ENCODE measurements at places on chromosomes 6 and 20.

- DNase-seq: peak; percentile 85
Measured at GRCh38 chr6:137233911-137234863, 15.0 kb upstream of the IFNGR1 start.

DNA sequence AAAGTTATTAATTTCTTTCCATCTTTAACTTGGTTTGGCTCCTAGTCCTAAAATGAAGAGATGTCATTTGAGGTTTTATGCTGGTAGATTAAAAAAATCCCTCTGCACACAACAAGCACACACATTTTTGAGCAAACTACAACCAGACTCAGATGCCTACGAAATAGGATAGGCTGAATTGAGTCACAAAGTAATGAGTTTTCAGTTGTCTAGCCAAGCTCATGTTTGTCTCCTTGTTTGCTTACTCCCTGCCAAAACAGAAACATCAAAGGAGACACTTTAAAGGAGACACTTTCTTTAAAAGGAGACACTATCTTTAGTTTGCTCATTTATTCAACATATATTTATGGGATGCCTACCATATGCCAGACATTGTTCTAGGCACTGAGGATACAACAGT lies 56.2 kb downstream of the TPBG start:
- DNase-seq: no peak

DNA sequence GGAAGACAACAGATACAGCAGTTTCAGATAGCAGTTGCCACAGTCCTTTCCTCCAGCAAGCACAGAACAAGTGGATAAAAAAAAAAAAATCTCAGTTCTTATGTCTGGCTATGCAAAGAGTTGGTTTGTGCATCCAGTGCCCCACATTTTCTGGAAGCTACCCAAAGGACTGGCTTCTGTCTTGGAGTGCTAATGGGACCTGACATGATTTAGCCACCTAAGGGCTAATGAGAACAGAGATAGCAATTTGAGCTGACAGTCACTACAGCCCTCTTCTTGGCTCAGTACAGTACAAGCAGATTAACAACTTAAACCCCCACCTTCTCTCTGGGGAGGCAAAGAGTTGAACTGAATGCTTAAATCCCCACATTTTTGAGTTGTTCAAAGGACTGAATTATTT lies 976.8 kb downstream of the TBC1D32 start:
- peak; percentile 6 for DNase-seq

DNA sequence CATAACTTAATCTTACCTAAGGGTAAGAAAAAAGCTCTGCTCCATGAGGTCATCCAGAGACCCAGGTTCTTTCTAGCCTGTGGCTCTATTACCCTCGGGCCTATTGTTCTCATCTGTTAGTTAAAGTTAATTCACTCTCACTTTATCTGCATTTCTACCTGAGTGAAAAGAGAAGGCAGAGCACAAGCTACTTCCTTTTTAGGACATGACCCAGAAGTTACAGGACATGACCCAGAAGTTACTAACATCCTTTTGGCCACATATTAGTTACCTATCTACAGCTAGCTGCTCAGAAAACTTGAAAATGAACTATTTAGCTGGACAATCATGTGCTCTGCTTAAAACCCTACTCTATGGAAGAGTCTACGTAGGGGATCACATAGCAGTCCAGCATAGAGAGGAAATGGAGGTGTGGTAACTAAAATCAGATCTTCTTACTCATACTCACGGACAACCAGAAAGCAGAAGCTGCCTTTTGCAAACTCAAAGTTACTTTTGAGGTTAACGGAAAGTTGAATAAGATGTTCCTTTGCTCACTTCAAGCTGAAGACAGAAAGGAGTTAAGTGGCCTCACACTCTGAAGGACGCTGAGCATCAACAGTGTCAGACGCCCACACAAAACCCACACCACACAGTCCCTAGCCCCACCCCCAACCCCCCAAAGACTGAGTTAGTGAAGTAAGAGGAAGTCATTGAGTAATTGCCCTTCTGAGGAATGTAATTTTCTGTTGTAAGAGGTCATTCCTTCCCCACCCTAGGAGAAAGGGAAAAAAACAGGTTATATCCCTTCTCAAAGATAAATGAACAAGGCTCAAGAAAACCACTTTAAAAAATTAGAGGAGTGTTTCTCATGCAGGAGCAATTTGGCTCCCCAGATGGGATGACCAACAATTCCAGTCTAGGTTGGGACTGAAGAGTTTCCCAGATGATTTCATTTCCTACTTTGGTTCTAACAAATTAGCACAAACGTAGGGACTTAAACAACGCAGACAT lies 45.9 kb upstream of the TAB2 start:
- DNase-seq: no peak

- no peak for DNase-seq
Measured at GRCh38 chr20:8060977-8061376, 41.4 kb upstream of the TMX4 start.

DNA sequence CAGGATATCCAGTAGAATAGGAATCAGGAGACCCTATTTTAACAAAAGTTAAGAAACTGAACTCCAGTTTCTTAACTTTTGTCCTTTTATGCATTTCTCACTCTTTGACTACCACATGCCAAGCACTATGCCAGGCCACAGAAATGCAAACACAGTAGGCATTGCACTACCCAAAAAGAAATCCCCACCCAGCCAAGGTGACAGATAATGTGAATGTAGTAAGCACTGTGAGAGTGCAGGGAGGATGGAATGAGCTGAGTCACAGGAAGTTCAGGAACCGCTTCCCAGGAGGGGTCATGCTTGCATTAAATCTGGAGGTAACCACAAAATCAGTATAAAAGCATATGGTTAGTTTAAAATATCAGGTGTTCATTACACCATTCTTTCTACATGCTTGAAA lies 20.1 kb upstream of the FAM83C start:
- DNase-seq: peak; percentile 93

DNA sequence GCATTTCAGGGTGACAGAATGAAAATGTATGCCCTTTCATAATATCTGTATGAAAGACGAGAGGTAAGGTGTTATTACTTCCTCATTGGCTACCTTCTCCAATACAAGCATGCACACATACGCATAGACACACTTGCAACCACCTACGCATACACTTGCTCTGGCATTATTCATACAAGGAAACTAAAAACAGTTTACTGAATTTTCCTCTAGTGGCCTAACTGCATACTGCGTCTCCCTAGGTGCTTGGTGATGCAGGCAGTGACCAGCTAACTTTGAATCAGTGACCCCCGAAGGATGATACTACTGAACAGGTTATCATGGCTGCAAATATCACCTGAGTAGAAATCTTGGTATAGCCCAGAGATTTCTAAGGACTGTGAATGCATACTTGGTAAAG lies 593.1 kb downstream of the PKHD1 start:
- DNase-seq: no peak

GRCh38 chr20:17664025-17664633 lies 17.9 kb downstream of the RRBP1 start:
- peak; percentile 34 for DNase-seq

- DNase-seq: no peak
Measured at GRCh38 chr20:63235399-63235983, at the start of gene BIRC7. Gene BIRC7, plus strand, starts transcription at chr20:63235905. Its CDS starts 192 bp downstream, at chr20:63236097.

GRCh38 chr6:162712694-162713093 lies 14.9 kb downstream of the PRKN start:
- no peak for DNase-seq

GRCh38 chr6:48099713-48100587 lies 11.0 kb downstream of the PTCHD4 start:
- DNase-seq: no peak

GRCh38 chr6:91694016-91694654 lies 1107.3 kb upstream of the MAP3K7 start:
- DNase-seq: no peak

DNA sequence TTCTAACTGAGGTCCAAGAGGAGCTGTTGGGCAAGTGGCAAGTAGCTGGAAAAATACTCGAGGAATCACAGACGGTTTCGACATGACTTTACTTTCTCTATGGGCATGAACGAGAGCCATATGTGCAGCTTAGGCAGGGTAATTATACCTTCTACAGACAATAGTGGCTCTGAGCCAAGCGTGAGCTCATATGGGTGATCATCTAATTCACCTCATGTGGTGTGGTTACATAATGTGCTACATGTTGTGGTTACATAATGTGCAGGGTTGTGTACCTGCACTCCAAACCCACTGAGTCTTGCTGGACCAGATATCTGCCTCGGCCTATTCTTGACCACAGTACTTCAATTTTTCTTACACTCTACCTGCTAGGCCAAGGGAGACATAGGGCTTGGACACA lies 771.7 kb upstream of the EYS start:
- DNase-seq: peak; percentile 46

DNA sequence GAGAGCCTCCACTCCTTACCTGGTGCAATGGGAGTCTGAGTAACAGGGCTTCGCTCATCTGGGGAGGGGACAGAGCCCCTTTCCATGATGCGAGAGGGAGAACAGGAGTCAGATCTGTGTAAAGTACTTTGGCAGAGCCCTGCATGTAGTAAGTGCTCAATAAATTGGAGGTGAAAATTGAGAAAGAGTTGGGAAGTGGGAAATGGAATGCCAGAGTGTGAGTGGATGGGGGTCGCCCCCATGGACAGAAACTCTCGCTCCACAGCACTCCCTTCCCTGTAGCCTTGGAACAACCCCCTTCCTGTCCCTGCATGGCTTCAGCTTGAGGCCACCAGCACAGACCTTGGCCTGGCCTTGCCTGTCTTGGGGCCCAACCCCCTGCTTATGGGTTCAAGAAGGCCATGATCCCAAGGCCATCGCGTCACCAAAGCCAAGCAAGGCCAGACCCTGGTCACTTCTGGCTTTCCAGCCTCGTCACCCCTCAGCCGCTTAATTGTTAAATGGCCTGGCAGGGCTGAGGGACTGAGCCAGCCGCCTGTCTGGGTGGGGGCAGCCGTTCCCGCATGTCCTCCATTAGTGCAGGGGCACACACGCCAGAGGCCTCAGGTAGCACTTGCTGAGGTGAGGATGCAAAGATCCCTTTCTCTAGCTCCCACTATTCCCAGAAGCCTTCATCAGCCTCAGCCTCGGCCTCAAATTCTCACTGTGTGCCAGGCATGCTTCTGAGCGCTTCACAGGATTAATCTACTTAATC lies 93.7 kb upstream of the PTPN1 start:
- no peak for DNase-seq

DNA sequence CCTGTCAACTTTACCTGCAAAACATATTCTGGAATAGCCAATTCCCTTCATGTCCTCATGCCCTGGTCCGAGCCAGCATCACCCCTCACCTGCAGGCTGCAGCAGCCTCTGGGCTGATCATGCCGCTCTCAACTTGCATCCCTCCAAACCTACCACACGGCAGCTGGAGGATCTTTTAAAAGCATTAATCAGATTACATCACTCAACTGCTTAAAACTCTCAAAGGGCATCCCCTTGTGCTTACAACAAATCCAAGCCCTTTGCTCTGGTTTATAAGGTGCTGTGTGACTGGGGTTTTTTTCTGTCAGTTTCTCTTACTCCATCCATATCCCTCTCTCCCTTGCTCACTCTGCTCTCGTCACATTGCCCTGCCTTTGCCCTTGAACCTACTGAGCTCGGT lies 24.0 kb downstream of the CD40 start:
- no peak for DNase-seq

DNA sequence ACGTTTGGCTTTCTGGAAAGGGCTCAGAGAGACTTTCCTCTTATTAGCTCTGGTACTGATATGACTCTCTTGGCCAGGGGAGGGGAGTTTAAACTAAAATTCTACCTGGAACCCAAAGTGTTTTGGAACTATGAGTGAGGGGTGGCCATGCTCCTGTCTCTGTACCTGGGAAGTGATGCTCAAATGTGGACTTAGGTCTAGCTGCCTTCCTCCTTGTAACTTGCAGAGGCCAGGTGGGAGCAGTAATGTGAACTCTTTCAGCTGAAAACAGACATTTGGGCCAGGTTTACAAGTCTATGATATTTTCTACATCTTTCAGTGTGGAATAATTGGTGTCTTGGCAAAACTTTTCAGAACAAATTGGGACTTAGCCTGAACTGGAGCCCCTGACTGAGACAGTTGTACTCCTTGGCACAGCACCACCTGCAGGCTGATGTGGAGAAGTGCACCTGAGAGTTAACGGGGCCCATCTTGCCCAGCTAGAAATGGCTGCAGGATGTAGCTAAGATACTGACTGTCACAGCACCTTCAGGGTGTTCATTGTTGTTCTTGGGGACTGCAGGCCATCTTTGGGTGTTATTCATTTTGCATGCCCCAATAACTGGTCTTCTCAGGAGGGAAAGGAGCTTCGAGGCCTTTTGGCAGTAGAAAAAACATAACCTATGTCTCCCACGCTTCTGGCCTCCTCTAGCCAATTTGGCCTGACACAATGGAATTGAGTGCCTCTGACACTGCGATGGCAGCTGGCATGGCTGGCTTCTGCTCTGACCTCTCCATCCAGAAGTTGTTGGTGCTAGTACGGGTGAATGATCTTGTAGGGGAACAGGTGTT lies 37.1 kb downstream of the CD109 start:
- DNase-seq: peak; percentile 79

DNA sequence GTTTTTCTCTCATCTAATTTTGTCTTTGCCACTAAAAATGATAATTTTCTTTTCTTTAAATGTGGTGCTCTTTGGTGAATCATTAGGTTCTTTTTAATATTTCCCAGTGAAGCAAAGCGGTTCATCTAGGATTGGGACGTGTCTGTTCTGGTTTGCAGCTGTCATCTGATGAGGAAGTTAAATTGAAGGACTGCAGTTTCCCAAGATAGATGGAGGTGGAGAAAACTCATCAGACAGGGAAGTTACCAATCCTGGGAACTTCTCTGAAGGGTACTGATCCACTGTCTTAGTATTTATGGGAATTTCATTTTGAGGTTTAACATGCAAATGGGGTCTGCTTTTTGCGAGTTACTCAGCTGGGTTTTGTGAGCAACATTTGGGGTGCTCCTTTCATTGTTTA lies 2.4 kb upstream of the AARS2 start:
- DNase-seq: no peak
